ENCODE measurements at places on chromosomes 2 and 18.
A peak's percentile ranks its signal among the peaks of the same experiment; 100 is the strongest.

DNA sequence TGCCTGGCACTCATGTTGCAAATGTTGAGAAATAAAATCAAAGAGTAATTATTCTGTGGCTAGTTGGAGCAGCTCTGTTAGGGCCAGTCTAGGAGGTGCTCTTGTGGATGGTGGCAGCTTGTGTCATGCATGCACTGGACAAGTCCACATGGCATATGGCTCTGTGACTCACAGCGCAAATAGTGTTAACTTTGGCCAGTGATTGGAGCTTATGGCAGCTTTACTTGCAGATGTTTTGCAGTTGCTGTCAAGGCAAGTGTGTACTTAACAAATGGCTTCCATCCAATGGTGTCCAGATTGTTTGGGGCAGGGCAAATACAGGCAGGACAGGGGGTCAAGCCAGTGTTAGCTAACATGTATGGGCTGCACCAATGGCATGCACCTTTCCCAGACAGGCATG is 26.1 kb upstream of the TMX3 start:
- no peak for DNase-seq

- DNase-seq: no peak
Measured at GRCh38 chr2:170761572-170761971, 8.6 kb upstream of the ERICH2 start.

GRCh38 chr18:9206421-9206820 is 69.8 kb downstream of the ANKRD12 start:
- DNase-seq: no peak

DNA sequence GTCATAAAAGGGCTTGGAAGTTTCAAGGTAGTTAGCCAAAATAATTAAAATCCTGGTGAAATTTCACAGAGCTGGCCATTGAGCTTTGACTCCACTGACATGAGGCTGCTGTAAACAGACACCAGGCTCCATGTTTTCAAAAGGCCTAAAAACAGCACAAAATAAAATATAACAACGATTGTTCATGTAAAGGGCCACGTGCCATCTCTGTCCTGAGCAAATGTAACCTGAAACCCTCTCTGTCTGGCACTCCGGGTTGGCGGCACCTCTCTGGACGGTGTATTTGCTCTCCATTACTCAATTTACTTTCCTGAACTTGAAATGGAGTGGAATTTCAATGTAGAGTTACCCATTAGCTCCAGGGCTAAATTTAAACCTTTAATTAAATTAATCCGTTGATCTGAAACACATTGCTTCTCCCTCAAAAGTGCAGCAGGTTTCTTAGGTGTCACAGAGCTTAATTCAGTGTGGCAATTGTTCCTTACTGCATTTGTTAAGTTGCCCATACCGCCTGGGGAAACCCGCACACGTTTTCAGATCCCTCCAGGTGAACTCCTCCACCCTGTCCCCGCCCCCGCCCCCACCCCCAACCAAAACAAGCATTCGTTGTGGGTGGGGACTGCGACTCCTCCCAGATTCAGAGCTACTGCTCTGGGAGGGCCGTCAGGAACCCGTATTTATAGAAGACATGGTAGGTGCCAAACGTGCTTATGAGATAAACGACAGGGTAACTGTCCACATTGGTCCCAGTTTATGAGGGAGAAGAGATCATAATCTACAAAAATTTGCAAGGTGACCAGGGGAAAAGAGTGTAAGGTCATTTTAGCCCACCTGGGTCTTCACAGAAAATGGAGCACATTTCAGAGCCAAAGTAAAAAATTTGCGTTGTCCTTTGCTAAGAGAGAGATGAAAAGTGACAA is 1.2 kb upstream of the CABLES1 start:
- DNase-seq: no peak

GRCh38 chr2:160509016-160509415 is 15.4 kb upstream of the RBMS1 start:
- no peak for DNase-seq

DNA sequence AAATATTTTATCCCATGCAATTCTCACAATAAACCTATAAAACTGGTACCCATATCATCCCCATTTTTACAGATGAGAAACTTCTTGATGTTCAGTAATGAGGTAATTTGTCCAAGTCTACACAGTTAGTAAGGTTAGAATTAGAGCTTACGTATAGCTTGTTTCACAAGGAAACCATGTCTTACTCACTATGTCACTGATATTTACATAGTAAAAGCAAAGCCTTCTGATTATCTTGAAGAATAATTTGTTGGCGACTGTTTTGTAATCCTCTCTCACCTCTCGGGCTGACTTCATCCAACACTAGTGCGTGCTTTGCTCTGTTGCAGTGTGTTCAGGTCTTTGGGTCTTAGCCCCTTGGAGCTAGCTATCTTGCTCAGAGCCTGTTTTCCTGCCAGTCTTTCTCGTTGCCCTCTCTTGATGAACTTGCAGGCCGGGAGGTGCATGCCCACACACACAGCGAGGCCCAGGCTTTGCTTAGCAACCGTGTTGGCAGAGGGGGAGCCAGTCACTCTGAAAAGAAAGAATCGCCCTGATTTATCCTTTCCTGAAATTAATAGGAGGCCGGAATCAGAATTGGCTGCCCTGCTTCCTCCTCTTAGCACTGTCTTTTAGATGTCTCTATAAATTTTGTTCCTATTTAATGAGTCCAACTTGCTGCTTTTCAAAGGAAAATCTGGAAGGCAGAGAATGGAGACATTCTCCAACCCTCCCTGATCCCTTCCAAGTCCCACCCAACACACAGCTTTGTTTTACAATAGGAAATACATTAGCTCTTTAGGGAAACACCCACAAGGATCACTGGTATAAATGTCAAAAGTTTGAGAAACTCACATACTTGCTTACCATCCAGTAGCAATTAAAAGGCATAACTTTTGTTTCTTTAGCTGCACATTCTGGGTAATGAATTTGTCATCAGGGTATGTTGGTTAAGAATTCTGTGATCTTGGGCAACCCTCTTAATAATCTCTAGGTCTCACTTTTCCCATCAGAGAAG is 97.6 kb upstream of the SEC11C start:
- DNase-seq: peak; percentile 61

DNA sequence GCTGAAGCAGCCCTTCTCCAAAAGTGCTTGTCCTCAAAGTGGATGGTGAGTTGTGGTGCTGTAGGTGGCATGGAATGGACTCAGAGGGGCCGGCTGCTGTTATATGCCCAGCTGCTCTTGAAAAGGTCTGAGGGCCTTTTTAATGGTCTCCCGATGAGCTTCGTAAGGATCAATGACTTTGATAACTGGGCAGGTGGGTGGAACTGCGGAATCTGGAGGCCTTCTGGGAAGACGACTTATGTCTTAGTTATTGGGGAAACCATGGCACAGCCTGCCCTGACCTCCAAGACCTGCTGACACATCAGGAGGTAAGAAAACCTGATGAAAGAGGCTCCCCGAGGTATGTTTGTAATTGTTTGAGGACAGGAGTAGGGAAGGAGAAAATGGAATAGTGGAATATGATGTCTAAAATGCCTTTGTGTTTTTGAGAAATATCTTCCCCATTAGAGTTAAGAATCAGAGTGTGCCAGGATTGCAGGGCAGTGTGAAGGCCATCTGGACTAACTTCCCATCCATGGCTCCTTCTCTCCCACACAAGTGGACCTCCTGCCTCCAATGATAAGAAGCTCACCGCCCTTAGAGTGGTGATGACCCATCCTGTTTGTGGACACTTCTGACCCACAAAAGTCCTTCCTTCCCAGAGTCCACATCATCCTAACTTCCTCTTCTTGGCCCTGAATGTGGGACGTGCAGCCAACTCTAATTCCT is 236.1 kb downstream of the FHOD3 start:
- no peak for DNase-seq

- no peak for DNase-seq
Measured at GRCh38 chr2:206004004-206004693, 81.8 kb downstream of the INO80D start.

GRCh38 chr18:25189391-25190185 is 162.4 kb downstream of the ZNF521 start:
- DNase-seq: no peak

DNA sequence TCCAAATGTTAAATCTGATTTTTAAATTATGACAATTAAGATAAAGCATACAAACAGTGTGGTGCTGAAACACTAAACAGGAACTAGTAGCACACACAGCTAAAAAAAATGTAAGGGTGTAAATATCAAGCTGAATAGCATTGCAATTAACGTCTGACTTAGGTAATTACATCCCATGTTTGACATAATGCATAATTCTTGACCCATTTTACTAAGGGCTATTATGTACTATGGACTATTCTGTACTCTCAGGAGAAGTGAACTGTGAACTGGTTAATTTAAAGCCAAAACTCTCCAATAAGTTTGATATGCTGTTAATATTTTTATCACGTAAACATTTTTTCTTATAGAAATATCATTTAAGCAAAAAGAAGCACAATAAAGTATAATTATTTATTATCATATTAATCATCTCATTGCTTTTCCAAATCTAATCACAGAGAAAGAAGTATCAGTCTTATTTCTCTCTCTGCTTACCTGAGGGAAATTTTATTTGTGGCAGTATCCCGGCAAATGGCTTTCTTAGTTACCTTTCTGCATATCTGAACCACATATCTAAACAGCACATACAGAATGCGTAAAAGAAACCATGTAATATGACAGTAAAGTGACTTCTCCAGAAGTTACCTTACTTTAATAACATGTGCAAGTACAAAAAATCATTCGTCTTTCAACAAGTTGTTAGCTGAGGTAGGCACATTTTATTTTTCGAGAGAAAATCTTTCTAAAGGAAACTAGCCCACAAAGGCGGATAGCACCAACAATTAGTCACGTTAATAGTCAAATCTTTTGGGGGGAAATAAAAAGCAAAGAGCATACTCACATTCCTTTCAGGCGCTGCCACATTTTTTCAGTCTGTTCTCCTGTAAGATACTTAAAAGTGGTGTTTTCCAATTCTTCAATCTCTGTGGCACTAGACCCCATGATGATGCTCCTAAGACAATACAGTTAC is 94.9 kb upstream of the PDE1A start:
- DNase-seq: no peak

DNA sequence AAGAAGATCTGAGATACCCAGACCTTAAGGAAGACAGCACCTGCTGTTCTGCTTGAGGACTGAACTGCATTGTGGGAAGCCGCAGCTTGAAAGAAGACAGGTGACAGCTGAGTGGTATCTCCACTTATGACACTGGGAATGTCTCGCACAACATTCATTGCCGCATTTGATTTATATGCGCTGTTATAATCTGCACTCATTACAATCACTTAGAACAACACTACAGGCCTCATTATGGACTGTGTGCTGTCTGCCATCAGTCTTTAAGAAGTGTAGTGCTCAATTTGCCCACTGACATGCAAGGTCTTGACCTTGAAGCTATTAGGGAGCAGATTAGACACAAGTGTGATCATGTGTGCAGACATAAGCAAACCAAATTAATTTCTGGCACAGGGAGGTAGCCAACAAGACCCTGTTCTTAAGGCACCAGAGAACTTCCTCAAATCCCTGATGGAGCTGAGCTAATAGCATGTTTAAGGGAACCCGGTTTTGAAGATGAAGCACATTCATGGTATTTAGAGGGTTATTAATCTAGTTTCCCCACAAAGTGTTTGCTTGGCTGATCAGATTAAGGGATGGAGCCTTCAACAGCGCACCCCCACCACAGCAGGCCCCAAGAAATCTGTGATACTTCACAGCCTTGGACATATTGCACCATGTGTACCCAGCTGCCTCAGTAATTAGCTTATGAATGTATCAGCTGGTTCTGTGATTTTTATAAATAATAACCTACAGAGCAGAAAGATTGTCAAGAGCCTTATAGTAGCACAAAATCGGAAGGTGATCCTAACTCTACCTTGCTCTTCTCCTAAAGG is 146.8 kb downstream of the SATB2 start:
- no peak for DNase-seq

GRCh38 chr18:37565101-37565976 is at the start of gene CELF4:
Gene CELF4, minus strand, starts transcription at chr18:37565798.
- no peak for DNase-seq

- DNase-seq: no peak
Measured at GRCh38 chr2:71922499-71923142, 225.0 kb downstream of the CYP26B1 start.

GRCh38 chr2:153557211-153557610 is 78.6 kb upstream of the RPRM start:
- no peak for DNase-seq

GRCh38 chr2:237701033-237701858 is 73.9 kb downstream of the LRRFIP1 start:
- DNase-seq: no peak

GRCh38 chr2:106997204-106997603 is 111.2 kb upstream of the ST6GAL2 start:
- no peak for DNase-seq

DNA sequence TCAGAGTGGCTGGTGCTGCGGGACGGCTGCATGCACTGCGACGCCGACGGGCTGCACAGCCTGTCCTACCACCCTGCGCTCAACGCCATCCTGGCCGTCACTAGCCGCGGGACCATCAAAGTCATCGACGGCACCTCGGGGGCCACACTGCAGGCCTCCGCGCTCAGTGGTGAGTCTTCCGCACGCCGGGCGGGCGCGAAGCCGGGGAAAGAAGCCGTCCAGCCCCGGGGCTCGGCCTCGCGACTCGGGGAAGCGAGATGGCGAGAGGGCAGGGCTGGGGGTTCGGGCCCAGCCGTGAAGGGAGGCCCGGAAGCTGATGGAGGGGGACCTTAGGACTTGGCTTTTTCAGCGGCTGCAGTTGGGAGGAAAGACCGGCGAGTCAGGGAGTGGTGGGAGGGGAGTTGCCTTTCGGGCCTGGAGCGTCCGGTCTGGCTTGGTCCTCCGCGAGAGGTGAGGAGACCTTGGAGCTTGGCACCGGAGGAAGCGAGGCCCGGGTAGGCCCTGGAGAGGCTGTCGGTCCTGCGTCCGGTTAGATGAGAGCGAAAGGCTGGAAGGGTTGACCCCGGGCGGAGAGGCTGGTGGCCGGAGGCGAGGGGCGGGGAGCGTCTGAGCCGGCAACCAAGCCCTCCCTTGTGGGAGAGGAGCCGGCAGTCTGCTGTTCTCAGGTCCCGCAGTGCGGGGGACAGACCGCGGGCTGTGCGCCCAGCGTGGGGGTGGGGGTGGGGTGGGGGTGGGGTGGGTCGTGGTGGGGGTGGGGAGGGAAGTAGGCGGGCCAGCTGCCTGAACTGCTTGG is 691 bp downstream of the BIRC6 start:
- peak; percentile 64 for DNase-seq

- DNase-seq: no peak
Measured at GRCh38 chr2:12921321-12921720, 204.6 kb downstream of the TRIB2 start.

DNA sequence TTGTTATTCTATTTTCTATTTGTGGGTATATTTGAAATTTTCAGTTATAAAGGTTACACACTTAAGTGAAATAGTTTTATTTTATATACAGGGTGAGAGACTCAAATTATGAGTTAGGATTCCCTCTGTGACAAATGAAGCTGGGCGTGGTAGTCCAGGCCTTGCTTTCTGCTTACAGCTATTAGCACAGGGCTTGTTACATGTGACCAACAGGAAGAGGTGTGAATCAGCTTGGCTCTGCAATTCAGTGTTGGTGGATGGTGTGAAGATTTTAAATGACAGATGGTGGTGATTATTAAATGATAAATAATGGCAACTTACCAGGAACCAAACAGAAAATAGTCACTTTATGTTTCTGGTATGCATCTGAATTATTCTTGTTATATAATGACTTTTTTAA is 64.4 kb upstream of the NOSTRIN start:
- DNase-seq: no peak
